ENCODE measurements at places on chromosomes 6 and 20. TPM values are rescaled to one million over a fixed set of nuclear protein-coding genes. Genes with fewer than 3 reads are reported as not detected.
A peak's percentile ranks its signal among the peaks of the same experiment; 100 is the strongest.

ADGRF5 gene
- total RNA-seq, result not detected

HTR1E gene
- not detected for total RNA-seq

GRCh38 chr6:83092756-83093399, 25.4 kb downstream of the DOP1A start:
- H3K4me1 ChIP-seq, result peaks cover 2% of the 10 kb centered on the region
- no peak overlapping the region for H3K4me3 ChIP-seq
- peaks cover 2% of the 10 kb centered on the region for H3K36me3 ChIP-seq
- no peaks in the 10 kb centered on the region for H3K27me3 ChIP-seq
- H3K27ac ChIP-seq, result no peak overlapping the region
- DNase-seq, result no peak

DNA sequence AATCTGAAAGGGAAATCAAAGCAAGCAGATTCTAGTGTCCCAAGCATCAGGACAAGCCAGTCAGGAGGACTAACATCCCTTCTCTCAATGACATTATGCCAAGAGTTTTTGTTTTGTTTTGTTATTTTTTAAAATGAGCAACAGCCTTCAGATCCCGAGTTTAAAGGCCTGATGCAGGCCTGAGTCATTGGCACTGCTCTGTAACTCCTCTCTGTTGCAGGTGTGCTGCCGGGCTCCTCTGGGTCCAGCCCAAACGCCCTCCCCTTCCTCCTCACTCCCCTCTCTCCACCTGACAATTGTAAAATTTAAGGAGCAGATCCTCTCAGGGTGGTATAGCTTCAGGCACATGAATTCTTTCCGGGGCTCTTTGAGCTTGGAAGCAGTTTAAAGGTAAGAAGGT, 502.0 kb downstream of the BMP2 start:
- H3K4me3 ChIP-seq, result no peak overlapping the region
- no peaks in the 10 kb centered on the region for H3K4me1 ChIP-seq
- H3K27ac ChIP-seq, result no peak overlapping the region

GRCh38 chr6:167661552-167662044, 165.1 kb upstream of the AFDN start:
- H3K4me1 ChIP-seq, result no peaks in the 10 kb centered on the region
- no peaks in the 10 kb centered on the region for H3K27me3 ChIP-seq
- no peak overlapping the region for H3K27ac ChIP-seq
- H3K36me3 ChIP-seq, result no peaks in the 10 kb centered on the region

DNA sequence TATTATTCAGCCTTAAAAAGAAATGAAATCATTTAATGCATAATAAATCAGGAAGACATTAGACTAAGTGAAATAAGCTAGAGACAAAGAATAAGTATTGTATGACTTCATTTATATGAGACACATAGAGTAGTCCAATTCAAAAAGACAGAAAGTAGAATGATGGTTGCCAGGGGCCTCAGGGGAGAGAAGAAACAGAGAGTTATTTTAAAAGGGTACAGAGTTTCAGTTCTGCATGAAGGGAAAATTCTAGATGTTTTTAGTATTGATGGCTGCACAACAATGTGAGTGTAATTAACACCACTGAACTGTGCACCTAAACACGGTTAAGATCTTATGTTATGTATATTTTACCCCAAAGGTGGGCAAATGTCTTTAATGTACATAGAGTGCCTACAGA, 1407.9 kb upstream of the MAP3K7 start:
- DNase-seq, result no peak
- H3K4me1 ChIP-seq, result no peaks in the 10 kb centered on the region
- no peaks in the 10 kb centered on the region for H3K27me3 ChIP-seq
- no peaks in the 10 kb centered on the region for H3K36me3 ChIP-seq
- H3K4me3 ChIP-seq, result no peak overlapping the region

- no peak for DNase-seq
- no peaks in the 10 kb centered on the region for H3K4me1 ChIP-seq
- no peak overlapping the region for H3K27ac ChIP-seq
- H3K27me3 ChIP-seq, result no peaks in the 10 kb centered on the region
Observed at GRCh38 chr6:19538096-19538495, 299.1 kb upstream of the ID4 start.

DNA sequence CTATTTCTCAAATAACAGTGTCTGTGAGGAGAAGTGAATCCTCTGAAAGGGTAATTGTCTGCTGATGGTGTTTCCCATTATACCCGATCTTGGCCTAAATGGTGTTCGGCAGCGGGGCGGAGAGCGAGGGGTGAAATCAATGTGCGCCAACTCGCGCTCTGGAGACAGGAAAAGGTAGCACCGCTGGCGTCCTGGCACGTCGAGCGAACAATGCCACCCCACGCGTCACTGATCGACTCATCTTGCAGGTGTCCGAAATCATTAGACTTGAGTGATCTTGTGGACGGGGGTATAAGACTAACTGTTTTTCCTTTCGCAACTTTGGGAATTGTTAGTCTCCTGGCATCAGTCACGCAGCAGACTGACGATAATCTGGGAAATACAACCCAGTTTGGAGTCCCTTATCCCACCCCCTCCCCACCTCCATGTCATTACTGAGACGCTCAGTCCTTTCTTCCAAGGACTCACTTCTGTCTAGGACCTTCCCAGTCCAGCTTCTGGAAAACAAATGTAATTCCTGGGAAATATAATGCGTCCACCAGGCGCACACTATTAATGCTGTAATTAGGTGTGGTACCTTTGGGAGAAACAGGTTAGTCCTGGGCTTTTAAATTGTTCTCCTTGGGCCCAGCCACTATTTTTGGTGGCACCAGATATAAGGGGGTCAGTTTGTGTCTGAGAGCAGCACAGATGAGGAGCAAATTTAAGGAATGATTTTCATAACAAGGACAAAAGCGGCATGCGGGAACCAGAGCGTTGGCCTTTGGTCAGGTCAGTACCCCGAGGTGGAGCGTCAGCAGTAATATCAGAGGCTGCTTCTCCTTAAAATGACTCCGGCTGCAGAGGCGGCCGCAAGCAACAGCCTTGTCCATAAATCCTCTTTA, 2.3 kb downstream of the LINC00237 start:
- peak overlapping the region; percentile 79 for H3K4me3 ChIP-seq
- DNase-seq, result no peak
- no peak overlapping the region for H3K27ac ChIP-seq
- H3K36me3 ChIP-seq, result peaks cover 3% of the 10 kb centered on the region
- peaks cover 84% of the 10 kb centered on the region for H3K27me3 ChIP-seq

DNA sequence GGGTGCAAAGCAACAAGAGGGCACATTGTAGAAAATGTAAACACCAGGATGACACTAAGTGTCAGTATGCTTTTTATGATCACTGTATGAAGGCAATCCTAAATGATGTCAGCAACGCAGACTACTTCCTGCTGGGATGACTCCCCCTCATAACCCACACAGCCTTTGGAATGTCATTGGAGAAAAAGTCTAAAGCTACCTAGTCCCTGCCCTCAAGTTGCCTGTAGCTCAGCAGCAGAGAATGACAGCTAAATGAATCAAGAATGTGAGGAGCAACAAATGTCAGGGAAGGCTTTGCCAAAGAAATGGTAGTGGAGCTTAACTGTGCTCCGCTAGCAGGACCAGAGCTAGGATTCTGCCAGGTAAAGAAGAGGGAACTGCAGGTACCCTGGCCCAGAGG, 555.6 kb downstream of the CD83 start:
- H3K4me1 ChIP-seq, result peaks cover 12% of the 10 kb centered on the region
- peaks cover 4% of the 10 kb centered on the region for H3K36me3 ChIP-seq
- H3K4me3 ChIP-seq, result no peak overlapping the region
- DNase-seq, result no peak

DNA sequence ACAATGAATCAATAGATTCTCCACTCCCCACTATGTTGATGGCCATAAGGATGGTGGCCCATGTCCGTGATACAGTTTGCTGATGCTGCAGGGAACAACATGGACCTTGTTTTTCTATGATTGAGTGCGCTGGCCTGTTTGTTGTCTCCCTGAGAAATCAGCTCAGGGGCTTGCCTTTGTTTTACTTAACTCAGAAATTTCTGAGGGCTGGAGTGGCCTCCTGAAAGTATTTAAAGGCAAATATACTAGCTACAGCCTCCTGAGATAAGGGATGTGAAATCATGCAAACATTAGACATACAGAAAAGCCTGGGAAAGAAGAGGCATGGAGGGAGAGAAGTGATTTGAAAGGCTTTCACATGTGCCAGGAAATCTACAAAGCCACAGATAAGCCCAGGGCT, 170.3 kb upstream of the FLRT3 start:
- H3K27me3 ChIP-seq, result no peaks in the 10 kb centered on the region
- no peak overlapping the region for H3K27ac ChIP-seq
- DNase-seq, result no peak
- no peaks in the 10 kb centered on the region for H3K36me3 ChIP-seq

DNA sequence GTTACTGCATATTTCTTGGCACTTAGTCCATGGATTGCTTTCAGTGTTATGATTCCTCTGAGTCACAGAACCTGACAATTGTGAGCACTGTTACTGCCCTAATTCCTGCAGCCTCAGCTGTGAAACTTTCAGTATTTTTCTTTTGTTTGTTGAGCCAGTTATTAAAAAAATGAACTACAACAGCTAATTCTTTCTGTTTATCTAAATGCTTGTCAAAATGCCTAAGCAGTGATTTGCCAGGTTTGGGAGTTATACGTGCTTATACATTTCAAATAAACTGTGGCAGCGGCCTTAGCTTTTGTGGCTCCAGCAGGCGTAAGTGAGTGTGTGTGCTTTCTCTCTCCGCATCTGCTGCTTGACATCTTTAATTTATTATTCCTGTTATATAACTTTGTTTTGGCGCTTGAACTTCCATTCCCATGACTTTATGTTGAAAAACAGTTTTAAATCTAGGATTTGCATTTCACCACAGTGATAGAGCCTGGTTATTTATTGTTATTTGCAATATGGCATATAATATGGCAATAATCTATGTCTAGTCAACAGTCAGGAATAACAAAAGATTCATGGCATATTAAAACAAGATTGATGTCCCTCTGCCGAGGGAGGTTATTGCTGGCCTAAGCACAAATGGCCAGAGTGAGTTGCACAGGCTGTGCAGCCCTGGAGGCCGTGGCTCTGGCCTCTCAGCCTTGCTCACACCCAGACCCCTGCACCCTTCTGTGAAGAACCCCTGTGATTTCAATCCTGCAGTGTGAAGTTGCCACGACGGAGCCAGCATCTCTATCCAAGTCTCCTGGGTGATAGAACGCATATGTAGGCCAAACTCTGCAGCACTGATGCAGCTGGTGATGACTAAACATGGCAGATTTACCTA, 303.4 kb downstream of the THBS2 start:
- no peak overlapping the region for H3K4me3 ChIP-seq
- H3K27ac ChIP-seq, result no peak overlapping the region
- H3K36me3 ChIP-seq, result no peaks in the 10 kb centered on the region
- no peaks in the 10 kb centered on the region for H3K4me1 ChIP-seq

DNA sequence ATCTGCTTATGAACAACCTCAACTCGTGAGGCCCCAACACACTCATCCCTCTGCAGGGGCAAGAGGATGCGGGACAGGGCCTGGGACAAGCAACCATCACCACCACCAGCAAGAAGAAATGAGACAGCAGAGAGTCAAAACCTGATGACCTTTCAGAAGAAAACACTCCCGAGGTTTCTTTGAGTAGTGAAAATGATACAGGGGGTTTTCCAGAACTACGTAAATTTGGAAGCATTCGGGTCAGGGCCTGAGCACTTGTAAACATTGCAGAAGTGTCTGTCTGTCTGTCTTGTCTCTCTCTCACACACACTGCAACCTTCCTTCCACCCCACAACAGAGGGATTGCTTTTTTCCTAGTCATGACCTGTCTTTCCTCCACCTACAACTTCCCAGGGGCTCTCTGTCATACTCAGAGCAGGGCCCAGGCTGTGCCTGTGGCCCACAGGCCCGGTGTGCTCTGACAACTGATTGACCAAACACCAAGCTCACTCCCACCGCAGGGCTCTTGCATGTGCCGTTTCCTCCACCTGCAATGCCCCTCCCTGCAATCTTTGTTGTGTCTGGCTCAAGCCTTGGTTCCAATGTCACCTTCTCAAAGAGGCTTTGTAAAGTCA, 90.9 kb downstream of the BMP7 start:
- no peak overlapping the region for H3K27ac ChIP-seq
- no peak overlapping the region for H3K4me3 ChIP-seq
- H3K36me3 ChIP-seq, result no peaks in the 10 kb centered on the region
- H3K4me1 ChIP-seq, result no peaks in the 10 kb centered on the region
- DNase-seq, result no peak

- no peaks in the 10 kb centered on the region for H3K4me1 ChIP-seq
- H3K27ac ChIP-seq, result no peak overlapping the region
- H3K4me3 ChIP-seq, result no peak overlapping the region
- DNase-seq, result no peak
- H3K36me3 ChIP-seq, result no peaks in the 10 kb centered on the region
Observed at GRCh38 chr6:1587546-1587945, 22.2 kb upstream of the FOXC1 start.

GRCh38 chr6:73923905-73924485, 228.0 kb downstream of the CD109 start:
- no peak overlapping the region for H3K4me3 ChIP-seq
- H3K27me3 ChIP-seq, result no peaks in the 10 kb centered on the region
- H3K4me1 ChIP-seq, result no peaks in the 10 kb centered on the region
- no peaks in the 10 kb centered on the region for H3K36me3 ChIP-seq

Measured in activated CD4-positive, alpha-beta T cell treated with anti-CD3 and anti-CD28 coated beads, Interleukin-2, amount 10 ng/mL, durations not matched to agents 7 days and 5 days (primary cell).